ENCODE measurements at places on chromosomes 7 and 10.

- DNase-seq, result no peak
These were observed 10.7 kb downstream of the RHEB start for GRCh38 chr7:151508991-151509390.

- no peak for DNase-seq
These were observed 453.5 kb upstream of the SEMA3A start for GRCh38 chr7:84647797-84648757.

GRCh38 chr7:10205696-10206095, 768.0 kb upstream of the PHF14 start:
- DNase-seq, result no peak

DNA sequence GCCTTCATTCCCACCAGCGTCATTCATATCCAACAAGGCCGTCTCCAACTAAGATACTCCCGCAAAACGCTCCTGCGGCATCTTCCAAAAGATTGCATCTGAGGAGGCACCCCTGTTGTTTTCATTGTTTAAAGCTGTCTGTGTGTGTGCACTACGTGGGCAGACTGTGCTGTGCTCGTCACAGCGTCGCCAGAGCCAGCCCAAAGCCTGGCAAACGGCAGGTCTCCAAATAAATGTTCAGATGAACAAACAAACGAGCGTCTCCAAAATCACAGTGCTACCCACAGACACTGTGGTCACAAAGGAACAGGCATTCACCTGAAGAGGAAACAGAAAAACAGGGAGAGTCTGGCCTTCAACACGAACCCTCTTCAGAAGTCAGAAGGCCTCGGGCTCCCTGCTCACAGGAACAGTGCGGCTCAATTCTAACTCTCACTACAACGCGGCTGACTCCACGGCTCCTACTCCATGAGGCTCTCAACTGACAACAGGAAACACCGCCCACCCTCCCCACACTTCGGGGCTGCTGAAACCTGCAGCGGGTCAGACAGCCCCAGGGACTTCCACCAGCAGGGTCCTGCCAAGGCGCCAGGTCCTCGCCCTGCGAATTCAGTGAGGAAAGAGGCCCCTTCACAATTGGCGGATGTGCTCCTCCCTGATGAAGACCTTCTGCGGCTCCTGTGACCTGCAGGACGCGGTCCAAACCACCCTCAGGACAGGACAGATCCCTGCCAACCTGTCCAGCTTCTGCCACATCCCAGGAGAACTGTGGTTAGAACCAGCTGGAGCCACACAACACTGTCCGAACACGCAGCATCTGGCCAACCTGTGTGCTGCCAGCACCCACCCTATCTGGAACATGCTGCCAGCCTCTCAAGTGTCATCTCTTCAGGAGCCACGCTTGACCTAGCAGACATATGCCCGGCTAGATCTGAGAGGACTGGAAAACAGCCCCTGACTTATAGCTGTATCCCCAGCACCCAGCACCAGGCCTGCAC, 36.1 kb downstream of the MAD1L1 start:
- no peak for DNase-seq

- DNase-seq, result peak; percentile 51
These were observed 11.2 kb downstream of the C10orf120 start for GRCh38 chr10:122688293-122688989.

DNA sequence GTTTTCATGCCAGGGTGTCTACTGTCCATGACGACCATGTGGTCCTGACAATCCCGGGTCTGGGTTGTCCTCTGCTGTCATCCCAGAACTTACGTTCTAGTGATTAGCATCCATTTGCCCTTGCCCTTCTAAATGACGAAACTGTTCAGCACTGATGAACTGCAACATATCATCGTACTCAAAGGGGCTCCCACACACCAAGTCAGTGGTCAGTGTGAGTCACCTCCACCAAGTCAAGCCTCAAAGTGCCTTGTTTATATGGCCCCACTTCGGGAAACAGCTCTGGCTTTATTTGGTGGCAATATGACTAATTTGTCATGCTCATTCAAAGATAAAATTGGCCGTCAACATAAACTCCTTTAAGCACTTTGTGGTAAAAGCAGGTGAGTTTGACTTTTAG, 110.7 kb downstream of the FRMD4A start:
- no peak for DNase-seq

Data from bronchial epithelial cell (primary cell).